SJCRH30 (cell line): ENCODE measurements at places on chromosomes 2 and 18. TPM values are rescaled to one million over a fixed set of nuclear protein-coding genes. Genes with fewer than 3 reads are reported as not detected.
A peak's percentile ranks its signal among the peaks of the same experiment; 100 is the strongest.

Gene PRKAG3
- 0.13 and 0.16 TPM in 2 replicates for total RNA-seq

GRCh38 chr2:220194630-220195584 lies 567.5 kb downstream of the SLC4A3 start:
- no peak for DNase-seq
- H3K4me1 ChIP-seq = peaks cover 3% of the 10 kb centered on the region; the same call in 1 of the 2 replicates
- no peak overlapping the region for H3K4me3 ChIP-seq
- no peak overlapping the region for H3K27ac ChIP-seq

- H3K4me3 ChIP-seq = no peak overlapping the region
- no peak for DNase-seq
- no peaks in the 10 kb centered on the region for H3K4me1 ChIP-seq
- H3K27ac ChIP-seq = no peak overlapping the region
- no peaks in the 10 kb centered on the region for H3K27me3 ChIP-seq
- no peaks in the 10 kb centered on the region for H3K36me3 ChIP-seq
Observed at GRCh38 chr2:38187541-38188011, 111.6 kb upstream of the CYP1B1 start.

DNA sequence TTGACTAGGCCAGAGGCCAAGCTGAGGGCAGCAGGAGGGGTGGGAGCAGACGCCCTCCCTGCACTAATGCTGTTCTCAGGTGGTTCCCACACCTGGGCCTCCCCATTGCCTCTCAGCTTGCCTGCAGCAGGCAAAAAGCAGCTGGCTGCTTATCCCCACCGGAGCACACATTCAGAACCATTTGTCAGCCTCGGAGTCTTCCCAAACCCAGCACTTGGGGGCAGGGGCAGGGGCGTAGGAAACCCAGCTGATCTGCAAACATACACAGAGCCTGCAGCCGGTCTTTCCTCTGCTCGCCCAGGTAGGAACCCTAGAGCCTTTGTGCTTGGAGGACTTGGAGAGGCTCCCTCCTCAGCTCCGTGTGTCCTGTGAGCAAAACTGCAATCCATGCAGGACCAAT lies 249.8 kb downstream of the CYP26B1 start:
- H3K27me3 ChIP-seq = no peaks in the 10 kb centered on the region
- no peak overlapping the region for H3K27ac ChIP-seq
- peaks cover 16% of the 10 kb centered on the region for H3K4me1 ChIP-seq
- no peak for DNase-seq
- H3K4me3 ChIP-seq = no peak overlapping the region
- H3K36me3 ChIP-seq = no peaks in the 10 kb centered on the region

GRCh38 chr18:49858309-49859020 lies 45.1 kb upstream of the ACAA2 start:
- H3K27me3 ChIP-seq = no peaks in the 10 kb centered on the region; the same call in 1 of the 2 replicates
- H3K27ac ChIP-seq = no peak overlapping the region
- no peaks in the 10 kb centered on the region for H3K4me1 ChIP-seq
- H3K4me3 ChIP-seq = peak overlapping the region; percentile 24

DNA sequence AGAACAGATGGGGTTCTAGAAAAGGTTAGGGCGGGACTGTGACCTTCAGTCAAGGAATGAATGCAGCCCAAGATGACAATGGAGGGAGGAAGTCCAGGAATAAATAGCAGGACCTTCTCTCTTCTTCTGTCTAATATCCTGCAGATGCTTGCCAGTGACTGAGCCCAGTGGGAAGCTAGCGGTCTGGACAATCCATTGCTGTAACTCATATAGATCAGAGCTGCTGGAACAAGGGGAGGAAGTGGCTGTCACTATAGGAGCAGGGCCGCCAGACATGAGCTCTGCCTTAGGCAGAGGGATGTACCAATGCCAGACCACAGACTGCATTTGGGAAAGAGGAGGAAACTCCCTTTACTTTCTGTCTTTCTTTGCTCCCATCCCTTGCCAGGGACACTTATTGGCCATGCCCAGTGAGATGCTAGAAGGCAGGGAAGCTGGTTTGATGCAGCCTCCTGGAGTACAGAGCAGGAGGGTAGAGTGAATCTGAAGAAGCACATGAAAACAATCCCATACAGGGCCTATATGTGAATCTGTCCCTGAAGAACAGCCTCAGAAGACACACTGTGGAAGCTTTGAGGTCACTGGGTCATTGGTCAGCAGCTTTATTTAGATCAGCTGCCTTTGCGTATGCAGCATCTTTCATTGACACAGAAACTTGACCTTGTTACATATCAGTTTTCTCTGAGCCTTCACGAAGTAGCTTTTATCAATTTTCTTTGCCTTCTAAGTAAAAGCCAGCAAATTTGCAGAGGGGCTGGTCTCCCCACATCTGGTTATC lies 65.4 kb downstream of the CCDC85A start:
- DNase-seq = no peak
- no peaks in the 10 kb centered on the region for H3K36me3 ChIP-seq
- no peak overlapping the region for H3K27ac ChIP-seq
- H3K4me3 ChIP-seq = no peak overlapping the region
- no peaks in the 10 kb centered on the region for H3K4me1 ChIP-seq

- DNase-seq = no peak
- H3K4me1 ChIP-seq = peaks cover 20% of the 10 kb centered on the region
- H3K27ac ChIP-seq = no peak overlapping the region
- H3K36me3 ChIP-seq = no peaks in the 10 kb centered on the region
- no peaks in the 10 kb centered on the region for H3K27me3 ChIP-seq
- no peak overlapping the region for H3K4me3 ChIP-seq
Observed at GRCh38 chr2:126643972-126644371, 12.0 kb upstream of the GYPC start.

- no peak for DNase-seq
- no peaks in the 10 kb centered on the region for H3K27me3 ChIP-seq
- H3K36me3 ChIP-seq = no peaks in the 10 kb centered on the region
Observed at GRCh38 chr18:68480196-68480595, 234.7 kb downstream of the TMX3 start.

DNA sequence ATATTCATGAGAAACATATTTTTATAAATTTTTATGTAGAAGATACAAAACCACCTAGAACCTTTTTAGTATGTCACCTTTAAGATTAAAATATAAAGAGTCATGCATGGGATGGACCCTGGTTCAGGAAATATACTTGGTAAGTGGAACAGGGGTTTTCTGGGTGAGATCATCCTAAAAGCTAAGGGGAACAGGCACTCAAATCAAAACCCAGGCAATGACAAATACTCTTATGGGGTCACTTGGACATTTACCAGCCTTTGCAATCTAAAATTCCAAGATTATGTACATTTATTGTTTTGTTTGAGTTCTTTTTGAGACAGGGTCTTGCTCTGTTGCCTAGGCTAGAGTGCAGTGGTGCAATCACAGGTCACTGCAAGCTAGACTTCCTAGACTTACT lies 65.8 kb downstream of the SGPP2 start:
- no peaks in the 10 kb centered on the region for H3K27me3 ChIP-seq
- no peaks in the 10 kb centered on the region for H3K36me3 ChIP-seq
- no peak overlapping the region for H3K27ac ChIP-seq
- no peaks in the 10 kb centered on the region for H3K4me1 ChIP-seq
- DNase-seq = no peak
- no peak overlapping the region for H3K4me3 ChIP-seq

Gene DSC2
- not detected in 2 replicates for total RNA-seq

Gene CMPK2
- not detected in 2 replicates for total RNA-seq

GRCh38 chr2:143056550-143056949 lies 72.7 kb upstream of the ARHGAP15 start:
- no peaks in the 10 kb centered on the region for H3K4me1 ChIP-seq
- no peaks in the 10 kb centered on the region for H3K27me3 ChIP-seq
- no peak overlapping the region for H3K27ac ChIP-seq
- H3K4me3 ChIP-seq = no peak overlapping the region
- no peaks in the 10 kb centered on the region for H3K36me3 ChIP-seq

GRCh38 chr2:44119878-44120277 lies 48.8 kb upstream of the PPM1B start:
- no peak overlapping the region for H3K27ac ChIP-seq
- no peaks in the 10 kb centered on the region for H3K36me3 ChIP-seq
- H3K27me3 ChIP-seq = no peaks in the 10 kb centered on the region
- no peak overlapping the region for H3K4me3 ChIP-seq

Gene FBXO15
- 0.36 TPM in 1 of 2 replicates, not detected in the other for total RNA-seq

- no peaks in the 10 kb centered on the region for H3K27me3 ChIP-seq
- H3K36me3 ChIP-seq = no peaks in the 10 kb centered on the region
- H3K4me1 ChIP-seq = no peaks in the 10 kb centered on the region
- no peak for DNase-seq
Observed at GRCh38 chr2:198991431-198991830, 466.3 kb downstream of the SATB2 start.

DNA sequence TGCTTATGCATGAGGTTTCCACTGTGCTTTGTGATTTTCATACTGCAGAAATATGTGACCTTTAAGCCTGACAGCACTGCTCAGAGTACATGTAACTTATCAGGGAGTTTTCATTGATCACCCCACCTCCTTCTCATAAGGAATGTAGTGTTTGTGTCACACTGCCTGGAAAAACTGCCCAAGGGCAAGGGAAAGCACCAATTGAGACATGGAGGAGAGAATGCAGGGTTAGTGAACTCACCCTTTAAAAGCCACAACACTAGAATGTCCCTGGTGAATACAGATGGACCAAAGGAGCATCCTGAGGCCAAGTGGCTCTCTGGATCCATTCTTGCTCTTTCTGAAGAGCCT lies 147.2 kb upstream of the SPATS2L start:
- no peaks in the 10 kb centered on the region for H3K36me3 ChIP-seq

Gene FAM228A
- not detected in 2 replicates for total RNA-seq

Gene SOWAHC
- 7.0 and 7.8 TPM in 2 replicates for total RNA-seq

- H3K27ac ChIP-seq = no peak overlapping the region
- H3K27me3 ChIP-seq = no peaks in the 10 kb centered on the region
- H3K4me3 ChIP-seq = no peak overlapping the region
- DNase-seq = peak; percentile 7
Observed at GRCh38 chr2:205177546-205177945, 504.8 kb upstream of the NRP2 start.

DNA sequence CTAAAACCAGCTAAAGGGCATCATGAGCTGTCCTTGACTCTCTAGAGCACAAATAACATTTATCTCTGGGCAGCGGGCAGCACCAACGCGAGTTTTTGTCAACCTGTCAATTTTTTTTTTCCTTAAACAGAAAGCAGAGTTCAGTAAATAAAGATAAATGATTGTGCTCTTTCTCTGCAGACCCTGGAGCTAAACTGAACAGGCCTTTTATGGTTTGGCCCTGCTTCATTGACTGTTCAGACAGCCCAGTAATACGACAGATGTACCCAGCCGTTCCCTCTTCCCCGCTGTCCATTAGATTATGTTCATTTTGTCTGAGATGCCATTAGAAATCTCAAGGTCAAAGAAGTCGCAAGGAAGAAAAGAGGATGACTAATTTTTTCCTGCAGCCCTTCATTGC lies 280.5 kb upstream of the PIK3C3 start:
- DNase-seq = no peak
- no peak overlapping the region for H3K4me3 ChIP-seq
- H3K4me1 ChIP-seq = no peaks in the 10 kb centered on the region
- no peak overlapping the region for H3K27ac ChIP-seq

Gene GALNT13
- total RNA-seq = 4.0 TPM in 2 replicates

- no peaks in the 10 kb centered on the region for H3K27me3 ChIP-seq
- DNase-seq = no peak
- H3K27ac ChIP-seq = no peak overlapping the region
- H3K4me1 ChIP-seq = no peaks in the 10 kb centered on the region
Observed at GRCh38 chr2:207341112-207341750, 175.5 kb upstream of the KLF7 start.

Gene C2orf81
- 0.43 and 0.48 TPM in 2 replicates for total RNA-seq

Gene CFC1
- not detected in 2 replicates for total RNA-seq

GRCh38 chr18:21241301-21242048 lies 557 bp upstream of the GREB1L start:
- no peaks in the 10 kb centered on the region for H3K27me3 ChIP-seq
- no peak for DNase-seq
- no peak overlapping the region for H3K27ac ChIP-seq
- H3K36me3 ChIP-seq = no peaks in the 10 kb centered on the region
- no peaks in the 10 kb centered on the region for H3K4me1 ChIP-seq
- H3K4me3 ChIP-seq = no peak overlapping the region

- H3K36me3 ChIP-seq = no peaks in the 10 kb centered on the region
- no peak for DNase-seq
- no peak overlapping the region for H3K27ac ChIP-seq
- no peaks in the 10 kb centered on the region for H3K4me1 ChIP-seq
- H3K4me3 ChIP-seq = no peak overlapping the region
- H3K27me3 ChIP-seq = no peaks in the 10 kb centered on the region
Observed at GRCh38 chr2:159996792-159997546, 65.4 kb downstream of the PLA2R1 start.

DNA sequence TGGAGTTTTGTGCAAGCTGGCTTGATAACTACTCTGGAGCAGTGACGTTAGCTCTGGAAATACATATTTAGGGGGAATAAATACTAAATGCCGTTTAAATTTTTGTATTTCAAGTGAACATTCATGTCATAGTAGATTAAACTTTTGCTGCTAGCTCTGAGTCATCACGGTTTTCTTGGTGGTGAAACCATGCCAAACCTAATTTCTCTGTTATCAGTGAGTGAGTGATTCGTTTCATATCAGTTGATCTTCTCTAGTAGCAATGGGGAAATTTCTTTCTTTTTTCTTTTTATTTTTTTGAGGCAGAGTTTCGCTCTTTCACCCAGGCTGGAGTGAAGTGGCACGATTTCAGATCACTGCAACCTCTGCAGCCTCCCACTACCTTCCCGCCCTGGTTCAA lies 211.1 kb downstream of the PTPRM start:
- no peaks in the 10 kb centered on the region for H3K27me3 ChIP-seq
- no peak overlapping the region for H3K27ac ChIP-seq
- H3K4me1 ChIP-seq = no peaks in the 10 kb centered on the region
- DNase-seq = no peak
- H3K4me3 ChIP-seq = no peak overlapping the region
- no peaks in the 10 kb centered on the region for H3K36me3 ChIP-seq

DNA sequence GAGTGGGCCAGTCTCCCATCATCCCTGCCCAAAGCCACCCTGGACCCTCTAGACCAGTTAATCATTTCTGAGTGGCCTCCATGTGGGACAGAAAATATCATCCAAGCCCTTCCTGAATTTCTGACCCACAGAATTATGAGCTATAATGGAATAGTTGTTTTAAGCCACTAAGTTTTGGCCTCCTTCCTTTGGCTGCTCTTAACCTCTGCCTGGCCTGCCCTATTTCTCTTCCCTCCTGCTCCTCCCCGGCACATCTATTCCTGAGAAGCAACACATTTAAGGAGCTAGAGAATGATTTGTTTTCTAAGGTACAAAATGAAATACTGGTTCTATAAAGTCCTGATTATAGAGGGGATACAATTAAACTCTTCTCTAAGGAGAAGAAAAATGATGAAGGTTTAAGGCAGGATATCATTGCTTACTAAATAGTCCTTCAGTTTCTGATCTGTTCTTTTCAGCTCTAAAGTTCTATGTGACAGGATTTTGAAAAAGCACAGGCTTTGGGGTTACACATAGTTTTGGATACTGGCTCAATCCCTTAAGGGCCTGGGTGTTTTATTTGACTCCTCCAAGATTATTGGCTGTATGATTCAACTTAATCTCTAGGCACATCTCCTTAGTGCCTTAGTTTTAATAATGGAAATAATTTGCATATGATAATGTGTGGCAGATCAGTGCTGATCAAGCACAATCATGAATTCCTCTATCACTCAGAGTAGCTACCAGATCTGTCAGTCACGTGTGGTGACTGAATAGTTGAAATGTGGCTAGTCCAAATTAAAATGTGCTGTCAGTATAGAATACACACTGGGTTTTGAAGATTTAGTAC lies 240.3 kb downstream of the VAPA start:
- no peak overlapping the region for H3K27ac ChIP-seq
- no peak overlapping the region for H3K4me3 ChIP-seq
- H3K27me3 ChIP-seq = no peaks in the 10 kb centered on the region
- H3K4me1 ChIP-seq = no peaks in the 10 kb centered on the region

- no peak for DNase-seq
- no peaks in the 10 kb centered on the region for H3K27me3 ChIP-seq
- no peaks in the 10 kb centered on the region for H3K4me1 ChIP-seq
- H3K36me3 ChIP-seq = no peaks in the 10 kb centered on the region
- H3K4me3 ChIP-seq = no peak overlapping the region
Observed at GRCh38 chr2:140804700-140805260, 1326.0 kb downstream of the LRP1B start.

Gene ABCB11
- not detected in 2 replicates for total RNA-seq
